ENCODE measurements at places on chromosomes 5 and 9.

DNA sequence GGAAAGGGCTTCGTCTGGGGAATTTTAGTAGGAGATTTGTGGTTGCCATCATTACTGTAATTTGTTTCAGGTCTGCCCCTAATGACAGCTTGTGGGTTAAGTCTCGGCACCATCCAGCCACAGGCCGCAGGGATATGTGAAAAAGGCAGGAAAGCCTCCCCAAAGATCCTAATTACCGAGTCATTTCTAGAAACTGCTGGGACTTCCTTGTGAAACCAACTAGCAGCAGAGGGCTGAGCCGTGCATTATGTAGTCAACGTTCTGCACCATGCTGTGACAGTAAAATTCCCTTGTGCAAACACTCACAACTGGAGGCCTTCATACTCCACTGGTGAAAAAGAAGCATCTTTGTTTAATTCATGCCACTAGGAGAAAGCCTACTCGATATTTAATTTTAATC, 230.3 kb downstream of the MPDZ start:
- H3K27me3 ChIP-seq: no peaks in the 10 kb centered on the region
- H3K27ac ChIP-seq: no peak overlapping the region
- no peaks in the 10 kb centered on the region for H3K36me3 ChIP-seq
- no peaks in the 10 kb centered on the region for H3K4me1 ChIP-seq

DNA sequence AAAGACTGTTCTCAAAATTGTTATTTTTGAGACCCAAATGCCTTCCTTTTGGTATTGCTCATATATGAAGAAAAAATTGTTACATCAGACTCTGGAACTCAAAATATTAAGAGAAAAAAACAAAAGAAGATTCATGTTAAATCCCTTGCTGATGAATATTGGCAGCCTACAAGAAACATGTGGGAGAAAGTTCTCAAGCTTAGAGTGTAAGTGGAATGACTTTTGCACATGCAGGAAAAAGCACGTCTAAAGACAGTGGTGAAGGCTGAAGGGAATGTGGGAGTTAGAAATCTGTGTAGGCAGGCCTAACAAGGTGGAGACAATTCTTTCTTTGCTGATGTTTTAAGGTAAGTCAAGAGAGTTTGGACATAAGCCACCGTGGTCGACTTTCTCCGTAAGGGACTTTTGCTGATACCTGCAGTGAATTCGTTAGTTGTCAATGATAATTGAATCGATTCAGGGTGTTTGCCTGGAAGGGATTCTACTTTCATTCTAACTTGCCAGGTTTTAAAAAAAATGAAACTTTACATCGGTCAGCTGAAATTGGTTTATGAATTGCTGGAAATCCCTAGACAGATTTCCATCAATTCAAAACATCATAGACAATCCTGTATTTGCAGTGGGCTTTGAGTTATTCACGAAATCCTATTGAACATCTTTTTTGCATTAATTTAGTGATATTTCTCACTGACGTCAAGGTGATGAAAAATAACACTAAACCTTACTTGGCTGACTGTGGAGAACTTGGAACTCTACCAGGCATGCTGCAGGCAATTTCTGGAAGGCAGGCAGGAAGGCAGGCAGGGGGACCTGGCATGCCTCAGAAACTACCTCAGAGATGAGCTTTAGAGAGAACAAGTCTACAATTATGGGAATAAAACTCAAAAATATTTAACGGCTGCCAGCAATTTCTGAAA, 359.1 kb upstream of the ADAMTSL1 start:
- no peak for DNase-seq
- H3K4me1 ChIP-seq: no peaks in the 10 kb centered on the region
- no peaks in the 10 kb centered on the region for H3K27me3 ChIP-seq

DNA sequence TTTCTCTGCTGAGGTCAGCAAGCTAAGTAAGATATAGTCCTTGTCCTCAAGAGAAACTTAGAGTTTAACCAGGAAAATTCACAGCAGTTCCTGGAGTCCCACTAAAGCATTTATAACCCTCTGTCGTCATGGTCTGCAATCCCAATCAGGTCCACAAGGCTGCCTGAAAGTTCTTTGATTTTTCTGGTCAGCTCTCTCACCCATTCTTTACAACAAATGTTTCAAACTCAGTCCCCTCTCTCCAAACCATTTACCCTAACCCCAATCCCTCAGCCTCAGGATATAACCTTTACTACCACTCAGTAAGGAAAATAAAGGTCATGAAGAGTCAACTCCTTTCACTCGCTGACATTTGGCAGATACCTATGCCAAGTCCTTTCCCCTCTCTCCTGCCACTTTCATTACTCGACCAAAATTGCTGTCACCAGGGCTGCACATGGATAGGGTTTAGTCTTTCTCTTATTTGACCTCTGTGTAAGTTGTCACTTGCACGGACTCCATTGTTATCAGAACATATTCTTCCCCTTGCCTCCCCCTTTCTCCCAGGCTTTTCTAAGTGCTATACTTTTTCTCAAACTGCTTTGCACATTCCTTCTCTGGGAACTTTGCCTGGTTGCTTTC, 936.6 kb downstream of the NR2F1-AS1 start:
- no peaks in the 10 kb centered on the region for H3K36me3 ChIP-seq
- no peak overlapping the region for H3K4me3 ChIP-seq
- no peak for DNase-seq
- H3K27me3 ChIP-seq: no peaks in the 10 kb centered on the region
- H3K4me1 ChIP-seq: peaks cover 13% of the 10 kb centered on the region
- H3K27ac ChIP-seq: no peak overlapping the region

GRCh38 chr5:77795846-77796245, 19.7 kb upstream of the TBCA start:
- no peaks in the 10 kb centered on the region for H3K36me3 ChIP-seq
- no peak overlapping the region for H3K27ac ChIP-seq

- no peaks in the 10 kb centered on the region for H3K27me3 ChIP-seq
- no peaks in the 10 kb centered on the region for H3K36me3 ChIP-seq
- H3K27ac ChIP-seq: no peak overlapping the region
- no peaks in the 10 kb centered on the region for H3K4me1 ChIP-seq
- no peak for DNase-seq
Observed at GRCh38 chr5:84131372-84131771, 253.3 kb downstream of the EDIL3 start.

DNA sequence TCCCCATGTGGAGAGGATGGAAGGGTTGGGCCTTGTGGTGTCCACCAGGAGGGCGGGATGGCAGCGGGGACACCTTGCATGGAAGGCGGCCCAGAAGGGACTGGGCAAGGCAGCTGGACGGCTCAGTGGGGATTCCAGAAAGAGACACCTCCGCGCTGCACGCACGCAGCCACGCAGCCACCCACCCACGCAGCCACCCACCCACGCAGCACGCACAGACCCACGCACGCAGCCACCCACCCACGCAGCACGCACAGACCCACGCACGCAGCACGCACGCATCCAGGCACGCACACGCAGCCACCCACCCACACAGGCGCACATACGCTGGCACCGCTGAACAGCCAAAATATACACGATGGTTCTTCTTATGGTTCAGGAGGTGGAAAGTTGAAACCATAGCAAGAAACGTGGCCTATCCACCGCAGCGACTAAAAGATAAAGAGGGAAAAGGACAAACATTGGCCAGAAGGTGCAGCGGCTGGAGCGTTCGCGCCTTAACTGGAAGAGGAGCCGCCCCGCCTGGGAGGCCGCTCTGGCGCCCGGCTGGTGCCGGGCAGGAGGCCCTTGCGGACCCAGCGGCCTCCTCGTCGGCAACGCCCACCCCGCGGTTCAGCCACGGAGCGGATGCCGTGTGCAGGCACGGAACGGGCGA, 22.2 kb upstream of the EXOC3 start:
- no peak for DNase-seq
- no peak overlapping the region for H3K27ac ChIP-seq
- H3K4me3 ChIP-seq: no peak overlapping the region
- no peaks in the 10 kb centered on the region for H3K27me3 ChIP-seq
- H3K36me3 ChIP-seq: no peaks in the 10 kb centered on the region

GRCh38 chr5:180499684-180500083, 5.5 kb downstream of the CNOT6 start:
- no peak overlapping the region for H3K4me3 ChIP-seq
- H3K4me1 ChIP-seq: peaks cover 20% of the 10 kb centered on the region
- DNase-seq: no peak
- H3K27me3 ChIP-seq: no peaks in the 10 kb centered on the region
- no peak overlapping the region for H3K27ac ChIP-seq

DNA sequence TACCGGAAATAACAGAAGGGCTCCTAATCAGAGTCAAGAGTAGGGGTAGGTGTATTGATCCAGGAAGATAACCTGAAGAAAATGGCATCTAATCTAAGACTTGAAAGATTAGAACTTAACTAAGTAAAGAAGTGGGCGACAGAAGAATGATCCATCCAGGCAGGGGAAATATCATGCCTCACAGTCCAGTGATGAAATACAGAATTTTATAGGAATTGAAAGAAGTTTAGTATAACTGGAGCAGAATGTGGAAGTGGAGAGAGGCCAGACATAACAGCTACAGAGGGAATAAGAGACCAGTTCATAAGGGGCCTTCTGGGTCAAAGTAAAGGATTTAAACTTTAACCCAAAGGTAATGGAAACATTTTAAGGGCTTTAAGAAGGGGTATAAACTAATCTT, 42.2 kb downstream of the ERP44 start:
- H3K27ac ChIP-seq: no peak overlapping the region
- no peaks in the 10 kb centered on the region for H3K27me3 ChIP-seq
- no peaks in the 10 kb centered on the region for H3K36me3 ChIP-seq
- H3K4me1 ChIP-seq: no peaks in the 10 kb centered on the region
- H3K4me3 ChIP-seq: no peak overlapping the region

DNA sequence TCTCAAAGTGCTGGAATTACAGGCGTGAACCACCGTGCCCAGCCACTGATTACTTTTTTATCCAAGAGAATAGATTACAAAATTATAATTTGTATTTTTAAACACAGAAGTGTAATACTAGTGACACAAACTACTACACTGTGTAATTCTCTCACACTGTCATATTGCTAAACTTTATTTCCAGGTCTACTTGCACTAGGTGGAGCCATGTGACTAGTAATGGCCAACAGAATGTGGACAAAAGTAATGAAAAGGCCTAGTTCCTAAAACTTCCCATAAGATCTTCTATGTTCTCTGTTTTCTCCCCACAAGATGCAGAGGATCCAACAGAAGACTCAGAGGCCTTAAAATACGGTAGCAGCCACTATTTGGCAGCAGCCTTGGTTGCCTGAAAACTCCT, 27.3 kb downstream of the NADK2 start:
- H3K27ac ChIP-seq: no peak overlapping the region
- no peak overlapping the region for H3K4me3 ChIP-seq
- H3K27me3 ChIP-seq: no peaks in the 10 kb centered on the region
- no peaks in the 10 kb centered on the region for H3K36me3 ChIP-seq

- H3K4me3 ChIP-seq: no peak overlapping the region
- no peak overlapping the region for H3K27ac ChIP-seq
- no peaks in the 10 kb centered on the region for H3K27me3 ChIP-seq
- H3K4me1 ChIP-seq: no peaks in the 10 kb centered on the region
- H3K36me3 ChIP-seq: no peaks in the 10 kb centered on the region
Observed at GRCh38 chr9:19732441-19732951, 56.3 kb downstream of the SLC24A2 start.

GRCh38 chr5:59259237-59259636, 634.3 kb downstream of the PDE4D start:
- H3K36me3 ChIP-seq: no peaks in the 10 kb centered on the region
- peaks cover 2% of the 10 kb centered on the region for H3K4me1 ChIP-seq
- H3K27me3 ChIP-seq: no peaks in the 10 kb centered on the region
- H3K27ac ChIP-seq: no peak overlapping the region
- no peak overlapping the region for H3K4me3 ChIP-seq

- H3K4me3 ChIP-seq: no peak overlapping the region
- H3K27me3 ChIP-seq: no peaks in the 10 kb centered on the region
- H3K4me1 ChIP-seq: no peaks in the 10 kb centered on the region
- no peak overlapping the region for H3K27ac ChIP-seq
- no peaks in the 10 kb centered on the region for H3K36me3 ChIP-seq
- no peak for DNase-seq
Observed at GRCh38 chr5:74094096-74094781, 468.2 kb downstream of the ARHGEF28 start.

DNA sequence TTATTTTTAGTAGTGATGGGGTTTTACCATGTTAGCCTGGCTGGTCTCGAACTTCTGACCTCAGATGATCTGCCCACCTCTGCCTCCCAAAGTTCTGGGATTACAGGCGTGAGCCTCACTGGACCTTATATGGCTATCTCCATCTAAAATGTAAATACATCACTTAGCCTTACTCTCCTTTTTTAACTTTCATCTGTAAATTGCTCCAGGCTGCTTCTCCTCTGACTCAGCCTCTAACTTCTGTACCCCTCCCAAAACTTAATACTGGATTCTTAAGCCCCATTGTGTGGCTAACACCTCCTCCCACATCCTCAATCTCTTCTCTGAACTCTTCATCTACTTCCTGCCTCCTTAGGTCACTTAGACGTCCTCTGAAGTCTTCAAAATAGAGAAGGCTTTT, 4.0 kb downstream of the SNX30 start:
- no peak overlapping the region for H3K4me3 ChIP-seq
- H3K27me3 ChIP-seq: no peaks in the 10 kb centered on the region
- DNase-seq: no peak
- peak overlapping the region; percentile 73 for H3K27ac ChIP-seq

GRCh38 chr9:98185021-98185567, 7.3 kb downstream of the CORO2A start:
- no peaks in the 10 kb centered on the region for H3K27me3 ChIP-seq
- no peaks in the 10 kb centered on the region for H3K36me3 ChIP-seq
- no peak for DNase-seq
- H3K4me3 ChIP-seq: no peak overlapping the region

- no peak overlapping the region for H3K4me3 ChIP-seq
- peak overlapping the region; percentile 51 for H3K27ac ChIP-seq
- no peaks in the 10 kb centered on the region for H3K27me3 ChIP-seq
- H3K36me3 ChIP-seq: no peaks in the 10 kb centered on the region
- peaks cover 14% of the 10 kb centered on the region for H3K4me1 ChIP-seq
Observed at GRCh38 chr9:129347316-129348120, 169.5 kb upstream of the IER5L start.
